Activated CD4-positive, alpha-beta T cell treated with anti-CD3 and anti-CD28 coated beads, Interleukin-2, Interleukin-6, amounts not matched to agents 100 ng/mL and 50 ng/mL, durations not matched to agents 16 hours and 8 hours (primary cell): ENCODE measurements at places on chromosomes 16 and 17.

DNA sequence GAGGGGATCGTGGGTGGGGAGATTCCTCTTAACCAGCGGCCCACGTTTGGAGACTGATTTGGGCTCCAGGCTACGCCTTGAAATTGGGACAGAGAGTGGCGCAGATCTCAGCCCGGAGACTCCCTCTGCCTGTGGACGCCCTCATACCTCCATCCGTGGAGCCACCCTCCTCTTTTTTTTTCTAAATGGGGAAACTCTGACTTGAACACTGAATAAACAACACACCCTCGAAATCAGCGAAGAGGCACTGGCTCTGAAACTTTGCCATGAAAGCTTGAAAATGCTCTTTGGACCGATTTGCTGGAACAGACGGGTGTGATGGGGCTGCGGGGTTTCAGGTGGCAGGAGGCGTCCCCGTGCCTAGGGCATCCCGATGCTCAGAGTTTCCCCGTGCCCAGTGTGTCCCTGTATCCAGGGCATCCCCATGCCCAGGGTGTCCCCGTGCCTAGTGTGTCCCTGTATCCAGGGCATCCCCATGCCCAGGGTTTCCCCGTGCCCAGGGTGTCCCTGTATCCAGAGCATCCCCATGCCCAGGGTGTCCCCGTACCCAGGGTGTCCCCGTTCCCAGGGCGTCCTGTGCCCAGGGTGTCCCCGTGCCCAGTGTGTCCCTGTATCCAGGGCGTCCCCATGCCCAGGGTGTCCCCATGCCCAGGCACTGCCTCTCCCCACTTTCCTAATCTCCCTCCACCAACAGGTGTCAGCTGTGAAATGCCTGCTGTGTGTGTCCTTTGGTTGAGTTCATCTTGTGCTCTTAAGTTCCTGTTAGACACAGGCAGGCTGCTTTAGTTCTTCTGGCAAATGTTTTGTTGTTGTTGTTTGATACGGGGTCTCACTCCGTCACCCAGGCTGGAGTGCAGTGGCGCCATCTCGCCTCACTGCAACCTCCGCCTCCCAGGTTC is 187.0 kb downstream of the SEC14L1 start:
- no peak for DNase-seq

DNA sequence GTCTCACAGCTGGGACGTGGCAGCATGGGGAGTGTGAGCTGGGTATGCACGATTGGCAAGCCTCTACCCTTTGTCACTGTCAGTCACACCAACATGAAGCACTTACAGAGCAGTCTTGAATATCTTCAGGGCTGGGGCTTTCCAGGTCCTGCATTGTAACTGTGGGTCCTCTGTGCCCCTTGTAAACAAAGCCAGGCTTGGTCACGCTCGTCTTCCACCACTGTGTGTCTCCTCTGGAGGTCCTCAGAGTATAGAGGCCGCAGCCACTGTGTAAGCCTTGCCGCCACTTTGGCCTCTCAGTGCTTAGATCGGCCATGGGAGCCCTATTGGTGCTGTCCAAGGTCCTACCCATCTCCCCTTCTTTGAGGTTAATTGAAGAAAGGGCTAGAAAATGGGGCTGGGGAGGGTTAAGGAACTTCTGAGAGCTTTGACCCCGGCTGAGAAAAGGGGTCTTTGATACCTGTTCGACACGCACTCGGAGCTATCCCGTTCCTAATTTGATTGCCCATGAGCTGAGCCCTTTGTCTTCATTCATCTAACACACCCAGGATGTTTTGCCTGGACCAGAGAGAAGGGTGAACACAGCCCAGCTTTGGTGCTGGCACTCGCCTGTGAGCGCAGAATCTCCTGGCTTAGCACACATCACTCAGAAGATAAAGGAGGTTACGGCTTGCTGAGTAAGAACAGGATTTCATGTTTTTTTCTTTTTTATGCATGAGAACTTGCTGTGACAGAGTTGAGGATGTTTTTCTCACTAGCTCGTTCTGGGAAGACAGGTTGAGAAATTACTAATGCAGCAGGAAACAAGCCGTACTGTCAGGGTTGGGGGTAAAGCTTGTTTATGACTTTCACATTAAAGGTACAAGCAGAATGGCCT is 267.9 kb downstream of the CPPED1 start:
- peak; percentile 94 for DNase-seq

DNA sequence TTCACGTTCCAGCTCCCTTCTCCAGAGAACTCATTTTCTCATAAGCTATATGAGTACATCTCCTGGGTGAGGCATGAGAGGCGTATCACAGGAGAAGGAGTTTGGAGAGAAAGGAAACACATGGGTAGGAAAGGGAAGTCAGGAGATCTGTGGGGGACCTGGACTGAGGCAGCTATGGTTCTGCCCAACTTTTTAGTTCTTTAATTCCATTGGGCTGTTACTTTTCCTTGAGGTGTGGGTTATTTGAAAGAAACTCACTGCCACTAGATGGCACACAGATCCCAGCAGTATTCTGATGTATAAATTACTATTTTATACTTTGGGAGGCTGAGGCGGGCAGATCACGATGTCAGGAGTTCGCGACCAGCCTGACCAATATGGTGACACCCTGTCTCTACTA is 63.6 kb downstream of the NUP93 start:
- DNase-seq, result peak; percentile 3

DNA sequence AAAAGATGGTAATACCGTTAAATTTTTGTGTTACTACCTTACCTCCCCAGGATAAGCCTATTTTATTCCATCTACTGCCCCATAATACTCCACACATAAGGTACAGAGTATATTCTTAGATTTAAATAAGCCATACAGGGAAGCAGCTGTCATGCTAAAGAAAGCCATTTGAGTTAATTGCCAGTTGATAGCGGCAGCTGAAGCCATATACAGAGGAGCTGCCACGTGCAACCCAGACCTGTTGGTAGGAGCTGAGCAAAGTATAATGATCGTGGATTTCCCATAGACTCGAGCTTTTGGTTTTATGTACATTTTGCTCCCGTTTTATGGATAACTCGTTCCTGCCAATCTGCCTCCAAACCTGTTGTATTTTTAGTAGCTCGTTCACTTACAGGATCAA is 12.0 kb downstream of the CPSF4L start:
- DNase-seq, result no peak

DNA sequence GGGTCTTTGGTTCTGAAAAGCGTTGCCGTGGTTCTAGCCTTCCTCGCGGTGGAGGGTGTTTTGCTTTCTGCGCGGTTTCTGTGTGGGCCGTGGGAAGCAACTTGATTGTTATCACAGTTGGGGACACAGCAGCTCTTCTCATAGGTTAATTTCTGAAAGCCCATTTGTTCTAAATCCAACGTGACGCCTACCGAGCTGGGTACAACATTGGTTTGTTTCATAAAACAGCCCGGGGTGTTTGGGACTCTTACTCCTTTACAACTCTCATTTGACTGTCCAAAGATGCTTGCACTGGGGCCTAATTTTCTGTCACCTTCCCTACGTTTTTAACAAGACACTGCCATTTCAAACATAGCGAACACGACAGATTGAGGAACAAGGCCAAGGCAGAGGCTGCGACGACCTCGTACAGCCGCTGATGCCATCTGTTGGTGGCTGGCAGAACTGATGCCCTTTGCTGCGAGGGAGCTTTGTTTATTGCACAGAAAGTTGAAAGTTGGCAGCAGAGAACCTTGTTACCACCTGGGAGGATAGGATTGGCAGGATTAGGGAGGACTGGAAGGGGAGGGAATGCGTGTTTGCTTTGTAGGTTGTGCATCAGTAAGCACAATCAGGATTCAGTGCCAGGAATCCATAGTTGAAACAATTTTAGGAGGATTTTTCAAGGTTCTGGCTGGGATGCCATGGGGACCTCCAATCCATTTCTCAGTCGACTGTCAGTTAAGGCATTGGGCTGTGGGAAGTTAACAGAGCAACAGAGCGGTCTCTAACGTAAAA is 98.3 kb downstream of the PITPNC1 start:
- peak; percentile 87 for DNase-seq

GRCh38 chr17:28268610-28269313 is 50.2 kb upstream of the TMEM97 start:
- DNase-seq, result no peak

DNA sequence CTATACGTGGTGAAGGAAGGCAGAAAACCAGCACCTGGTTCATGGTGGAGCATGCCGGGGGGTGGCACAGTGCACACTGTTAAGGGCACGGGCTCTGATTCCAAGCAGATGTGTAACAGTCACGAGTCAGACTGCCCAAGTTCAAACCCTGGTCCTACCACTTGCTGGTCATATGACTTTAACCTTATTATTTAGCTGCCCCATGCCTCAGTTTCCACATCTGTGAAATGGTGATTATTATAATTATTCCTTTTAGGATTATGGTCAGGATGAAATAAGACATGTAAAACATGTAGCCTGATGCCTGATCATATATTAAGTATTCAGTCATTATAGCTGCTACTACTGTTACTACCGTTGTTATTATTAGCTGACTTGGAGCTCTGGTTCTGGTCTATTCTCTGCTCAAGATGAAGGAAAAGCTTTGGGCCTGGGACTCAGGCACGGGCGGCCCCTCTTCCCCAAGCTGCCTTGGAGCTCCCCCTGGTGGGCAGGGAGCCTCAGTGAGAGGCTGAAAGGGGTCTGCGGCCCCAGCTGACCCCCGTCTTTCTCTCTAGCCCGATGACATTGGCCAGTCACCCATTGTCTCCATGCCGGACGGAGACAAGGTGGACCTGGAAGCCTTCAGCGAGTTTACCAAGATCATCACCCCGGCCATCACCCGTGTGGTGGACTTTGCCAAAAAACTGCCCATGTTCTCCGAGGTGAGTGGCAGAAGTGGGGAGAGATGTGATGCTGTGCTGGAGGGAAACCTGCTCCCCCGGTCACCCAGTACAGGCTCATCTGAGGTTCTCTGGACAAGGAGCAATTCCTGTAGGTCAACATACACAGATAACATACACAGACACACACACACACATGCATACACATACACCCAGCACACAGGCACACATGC is 14.0 kb downstream of the NR1D1 start:
- peak; percentile 68 for DNase-seq

DNA sequence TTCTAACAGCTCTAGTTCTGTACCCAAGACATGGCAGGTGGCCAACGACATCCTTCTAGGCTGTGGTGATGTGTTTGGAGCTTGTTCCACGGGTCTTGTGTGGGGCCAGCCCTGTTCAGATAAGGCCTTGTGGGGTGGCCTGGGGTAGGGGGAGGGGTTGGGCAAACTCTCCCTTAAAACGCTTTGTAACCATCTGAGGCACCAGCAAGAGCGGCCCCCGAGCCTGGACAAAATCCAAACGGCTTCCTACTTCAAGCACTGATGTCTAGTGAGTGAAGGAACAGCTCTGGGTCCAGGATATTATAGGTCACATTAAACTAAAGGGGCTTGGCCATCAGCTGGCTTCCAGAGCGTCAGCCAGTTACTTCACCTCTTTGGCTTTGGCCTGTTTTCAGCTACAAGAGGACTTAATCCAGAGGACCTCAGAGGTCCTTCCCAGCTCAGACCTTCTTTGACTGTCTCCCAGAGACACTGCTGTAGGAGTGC is 11.9 kb downstream of the SERPINF1 start:
- DNase-seq, result no peak

GRCh38 chr17:66695098-66695497 is 139.8 kb upstream of the CACNG5 start:
- DNase-seq, result no peak

- no peak for DNase-seq
Observed at GRCh38 chr16:53817117-53817755, 113.3 kb downstream of the FTO start.

GRCh38 chr17:28997806-28998205 is 8.0 kb downstream of the SEZ6 start:
- no peak for DNase-seq

- DNase-seq, result no peak
Observed at GRCh38 chr17:65515959-65516948, 45.2 kb downstream of the AXIN2 start.

- peak; percentile 78 for DNase-seq
Observed at GRCh38 chr17:45410144-45411091, 22.3 kb downstream of the ARHGAP27 start.

DNA sequence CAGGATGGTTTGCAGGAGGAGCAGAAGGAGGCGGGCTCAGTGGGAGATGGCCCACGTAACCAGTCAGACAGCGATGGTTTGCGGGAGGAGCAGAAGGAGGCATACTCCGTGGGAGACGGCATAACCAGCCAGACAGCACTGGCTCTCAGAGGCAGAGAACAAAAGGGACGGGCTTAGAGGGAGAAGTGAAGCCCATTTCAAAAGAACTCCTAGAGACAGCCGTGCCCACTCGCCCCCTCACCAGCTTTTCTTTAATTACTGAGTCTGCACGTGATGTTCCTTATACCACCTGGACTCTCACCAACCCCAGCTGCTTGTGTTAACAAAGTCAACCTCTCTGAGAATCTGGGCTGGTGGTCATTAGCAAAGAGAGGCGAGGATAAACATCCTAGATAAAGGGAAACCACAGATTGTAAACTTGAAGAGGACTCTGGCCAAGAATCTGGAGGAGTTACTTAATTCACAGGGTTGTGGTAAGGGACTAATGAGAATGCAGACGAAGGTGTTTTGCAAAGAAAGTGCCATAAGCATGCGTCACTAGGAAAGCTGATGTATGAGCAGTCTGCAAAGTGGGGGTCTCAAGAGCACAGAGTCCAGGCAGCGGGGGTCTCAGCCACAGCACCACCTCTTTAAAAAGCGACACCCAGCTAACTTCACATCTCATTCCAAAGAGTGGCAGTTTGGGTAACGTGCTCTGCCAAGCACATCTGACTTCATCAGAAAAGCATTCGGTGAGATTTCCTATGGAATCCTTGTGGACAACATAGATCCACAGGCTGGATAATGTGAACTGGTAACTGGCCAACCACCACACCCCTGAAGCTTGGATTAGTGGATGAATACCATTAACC is 51.7 kb downstream of the NXN start:
- DNase-seq, result no peak

DNA sequence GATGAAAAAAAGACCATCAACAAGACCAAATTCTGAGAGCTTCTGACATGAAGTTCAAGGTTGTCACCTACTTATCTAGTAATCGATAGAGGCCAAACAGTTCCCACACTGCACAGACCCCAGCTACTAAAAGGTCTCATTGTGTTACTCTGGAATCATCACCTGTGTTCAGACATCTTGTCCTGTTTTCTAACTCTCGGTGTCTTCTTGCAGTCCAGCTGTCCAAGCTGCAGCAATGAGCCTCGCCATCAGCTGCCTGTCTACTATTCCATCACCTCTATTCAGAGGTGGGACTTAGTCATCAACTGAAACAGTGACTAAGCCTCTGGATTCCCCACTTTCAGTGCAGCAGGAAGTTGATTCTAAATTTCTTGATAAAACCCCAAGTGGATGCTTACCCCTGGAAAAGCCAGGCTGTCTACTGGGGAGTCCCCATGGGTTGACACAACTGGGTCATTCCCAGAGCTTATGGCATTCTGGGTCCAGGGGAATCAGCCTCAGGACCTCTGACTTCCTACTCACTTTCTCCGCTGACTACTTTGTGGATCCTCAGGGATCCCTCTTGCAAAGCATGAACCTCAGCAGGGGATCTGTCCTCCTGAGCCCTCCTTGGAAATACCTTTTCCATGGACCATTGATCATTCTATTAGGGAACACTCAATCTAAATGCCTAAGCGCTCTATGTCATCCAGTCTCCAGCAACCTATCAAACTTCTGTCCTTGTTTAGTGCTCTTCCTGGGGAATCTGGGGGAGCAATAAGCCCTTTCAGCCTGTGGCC is 46.5 kb downstream of the HNF1B start:
- peak; percentile 49 for DNase-seq
